ENCODE measurements at places on chromosomes 13 and 19.

GRCh38 chr19:46009530-46010510 is 13.0 kb downstream of the PGLYRP1 start:
- DNase-seq, result no peak

- DNase-seq, result no peak
Measured at GRCh38 chr19:35901854-35902661, at the start of gene HCST. HCST (plus strand) TSS chr19:35902529; CDS start chr19:35902594, 65 bp downstream.

DNA sequence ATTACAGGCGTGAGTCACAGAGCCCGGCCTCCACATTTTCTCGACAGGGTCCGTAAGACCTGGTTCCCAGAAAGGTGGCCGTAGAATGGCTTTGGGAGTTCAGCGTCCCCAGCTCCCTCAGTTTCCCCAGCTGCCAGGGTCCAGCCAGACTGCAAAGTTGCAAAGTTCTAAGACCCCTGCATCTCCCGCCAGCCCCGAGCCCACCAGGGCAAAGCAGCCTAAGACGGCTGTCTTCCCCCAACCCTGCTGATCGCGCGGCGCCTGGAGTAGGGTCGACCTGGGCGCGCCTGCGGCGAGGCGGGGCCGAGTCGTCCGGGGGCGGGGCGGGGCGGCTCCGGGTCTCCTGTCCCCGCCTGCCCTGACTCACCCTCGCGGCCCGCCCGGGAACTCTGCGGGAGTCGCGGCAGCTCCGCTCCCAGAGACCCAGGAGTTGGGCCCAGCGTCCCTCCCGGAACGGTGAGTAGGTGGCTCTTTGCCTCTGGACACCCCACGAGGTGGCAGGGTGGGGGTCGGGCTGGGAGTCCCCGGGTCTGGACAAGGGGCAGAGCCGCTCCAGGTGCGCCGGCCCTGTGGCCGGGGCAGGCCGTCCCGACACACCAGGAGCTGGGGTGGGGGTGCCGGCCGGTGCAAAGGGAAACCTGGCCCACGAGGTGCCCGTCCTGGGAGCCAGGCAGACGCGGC is at the start of gene LRRC8E:
TSS of gene LRRC8E (plus strand) at position 366 of the 681 bp plus-strand sequence. CDS start 7,094 bp downstream, outside the sequence.
- DNase-seq, result no peak

GRCh38 chr19:19259741-19260140 is 13.4 kb downstream of the TM6SF2 start:
- no peak for DNase-seq

- no peak for DNase-seq
Measured at GRCh38 chr13:29567411-29567810, 28.1 kb downstream of the SLC7A1 start.

- no peak for DNase-seq
Measured at GRCh38 chr13:111659842-111660241, 339.4 kb downstream of the TEX29 start.

DNA sequence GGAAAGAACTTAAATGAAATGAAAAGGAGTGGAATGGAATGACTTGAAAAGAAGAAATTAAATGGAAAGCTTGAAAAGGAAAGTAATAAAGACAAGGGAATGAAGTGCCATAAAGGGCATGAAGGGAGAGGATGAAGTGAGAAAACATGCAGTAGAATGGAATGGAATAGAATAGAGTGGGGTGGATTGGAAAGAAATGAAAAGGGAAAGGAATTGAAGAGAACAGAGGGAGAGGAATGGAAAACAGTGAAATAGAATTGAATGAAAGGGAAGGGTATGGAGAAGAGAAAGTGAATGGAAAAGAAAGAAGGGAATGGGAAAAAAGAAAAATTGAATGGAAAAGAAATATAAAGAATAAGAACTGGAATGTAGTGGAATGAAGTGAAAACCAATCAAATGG is 9.2 kb upstream of the ZNF180 start:
- no peak for DNase-seq

DNA sequence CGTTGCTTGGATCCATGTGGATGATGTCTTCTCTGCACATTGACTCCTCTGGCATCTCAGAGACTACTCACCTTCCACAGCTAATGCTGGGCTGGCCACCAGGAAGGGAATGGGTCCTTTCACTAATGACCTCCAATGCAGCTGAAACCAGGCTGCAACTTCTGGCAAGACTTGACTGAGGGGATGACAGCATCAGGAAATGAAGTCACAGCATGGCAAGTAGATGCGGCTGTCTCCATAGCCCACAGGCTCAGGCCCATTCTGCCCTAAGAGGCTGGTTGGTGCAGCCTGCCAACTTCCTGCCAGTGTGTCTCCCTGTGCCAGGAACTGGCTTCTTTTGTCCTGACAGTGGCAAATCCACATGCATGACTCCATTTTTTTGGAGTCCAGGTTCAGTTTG is 467.3 kb downstream of the TSHZ3 start:
- no peak for DNase-seq

GRCh38 chr19:35742121-35742724 is at the start of gene IGFLR1:
IGFLR1 (minus strand) TSS chr19:35742452; CDS start chr19:35741180, 1,272 bp downstream.
- no peak for DNase-seq

DNA sequence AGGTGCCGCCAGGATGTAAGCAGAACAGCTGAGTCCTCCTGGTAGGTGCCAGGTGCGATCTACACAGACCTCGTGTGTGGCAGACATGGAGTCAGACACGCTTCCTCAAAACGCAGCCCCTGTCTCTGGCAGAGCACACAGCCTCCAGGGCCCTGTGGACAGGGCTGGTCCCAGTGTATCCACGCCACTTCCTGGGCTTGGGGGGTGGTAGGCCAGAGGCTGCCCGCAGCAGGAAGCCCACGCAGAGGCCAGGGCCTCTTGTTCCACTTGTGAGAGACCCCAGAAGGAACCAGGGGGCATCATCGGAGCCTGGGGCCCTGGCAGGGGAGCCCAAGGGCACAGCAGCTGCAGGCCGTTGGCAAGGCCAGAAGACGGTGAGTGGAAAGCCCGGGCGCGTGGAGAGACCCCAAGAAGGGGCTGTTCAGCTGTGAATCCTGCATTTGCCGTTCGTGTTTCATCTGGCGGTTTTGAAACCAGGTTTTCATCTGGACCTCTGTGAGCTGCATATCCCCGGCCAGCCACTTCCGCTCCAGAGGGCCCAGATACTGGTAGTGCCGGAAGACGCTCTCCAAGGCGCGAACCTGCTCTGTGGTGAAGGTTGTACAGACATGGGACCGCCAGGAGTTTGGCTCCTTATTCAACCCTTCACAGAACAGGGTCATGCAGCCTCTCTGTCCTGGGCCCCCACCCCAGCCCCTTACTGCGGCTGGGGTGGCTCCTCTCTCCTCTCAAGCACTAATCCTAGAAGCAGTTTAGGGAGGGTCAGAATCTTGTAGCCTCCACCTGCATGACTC is 25.1 kb upstream of the SLITRK1 start:
- DNase-seq, result no peak

DNA sequence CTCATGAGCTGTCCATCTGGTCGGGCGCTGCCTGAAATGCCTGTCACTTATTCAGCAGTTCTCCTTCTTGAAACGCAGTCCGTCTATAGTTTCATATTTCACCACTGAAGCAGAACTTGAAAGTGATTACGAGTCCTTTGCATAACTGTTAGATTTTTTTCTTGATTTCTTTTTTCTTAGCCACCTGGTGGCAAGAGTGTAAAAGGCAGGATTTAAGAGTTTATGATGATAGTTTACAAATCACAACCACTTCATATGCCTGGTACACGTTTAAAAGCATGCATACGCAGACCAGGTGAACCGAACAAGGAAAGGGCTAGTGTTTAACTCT is 45.8 kb downstream of the GGACT start:
- DNase-seq, result no peak

- DNase-seq, result no peak
Measured at GRCh38 chr13:48258002-48258401, 25.0 kb downstream of the ITM2B start.

DNA sequence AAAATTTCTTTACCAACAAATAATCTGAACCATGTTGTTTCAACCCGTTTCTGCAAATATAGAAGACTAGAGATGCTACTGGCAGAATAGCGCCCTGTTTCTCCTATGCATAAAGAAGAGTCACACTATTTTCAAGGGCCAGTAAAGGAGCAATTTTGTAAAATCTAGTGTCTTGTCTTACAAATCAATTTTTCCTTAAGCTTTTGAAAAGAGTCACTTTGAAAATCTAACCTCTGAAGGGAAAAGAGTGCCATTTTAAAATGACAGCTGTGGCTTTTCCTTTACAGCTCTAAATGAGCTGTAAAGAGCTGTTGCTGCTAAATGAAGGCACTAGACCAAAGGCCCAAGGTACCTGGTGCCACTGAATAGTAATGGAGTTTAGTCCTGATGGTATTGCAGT is 16.9 kb upstream of the GTF2F2 start:
- no peak for DNase-seq

All from NCI-H1417 treated with DMSO at 0.1 percent for 48 hours (cell line).